NCI-H460 (cell line): ENCODE measurements at places on chromosomes 7 and 10.

DNA sequence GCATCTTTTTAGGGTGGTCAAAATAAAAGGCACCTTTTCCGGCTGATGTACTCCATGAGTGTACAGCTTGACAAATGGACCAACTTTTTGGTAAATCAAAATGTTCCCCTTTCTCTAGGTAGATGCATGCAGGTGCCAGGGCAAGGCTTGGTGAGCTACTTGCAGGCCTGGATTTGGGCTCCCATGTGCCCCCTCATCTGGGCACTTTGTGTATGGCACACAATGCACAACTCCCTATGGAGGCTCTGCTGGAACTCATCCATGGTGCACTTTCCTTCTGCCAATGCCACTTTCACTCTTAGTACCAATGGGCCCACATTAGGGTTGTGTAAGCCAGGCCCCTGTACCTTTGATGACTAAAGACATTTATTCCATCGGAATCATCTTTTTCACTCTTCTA lies 300.8 kb downstream of the SDHAF3 start:
- no peak for DNase-seq

GRCh38 chr7:40753455-40753854 lies 618.6 kb downstream of the SUGCT start:
- no peak for DNase-seq

GRCh38 chr7:76338298-76339084 lies 20.3 kb downstream of the YWHAG start:
- no peak for DNase-seq

- no peak for DNase-seq
Observed at GRCh38 chr7:116101704-116102103, 71.1 kb upstream of the TFEC start.

GRCh38 chr10:104323760-104324201 lies 14.5 kb downstream of the ITPRIP start:
- no peak for DNase-seq

DNA sequence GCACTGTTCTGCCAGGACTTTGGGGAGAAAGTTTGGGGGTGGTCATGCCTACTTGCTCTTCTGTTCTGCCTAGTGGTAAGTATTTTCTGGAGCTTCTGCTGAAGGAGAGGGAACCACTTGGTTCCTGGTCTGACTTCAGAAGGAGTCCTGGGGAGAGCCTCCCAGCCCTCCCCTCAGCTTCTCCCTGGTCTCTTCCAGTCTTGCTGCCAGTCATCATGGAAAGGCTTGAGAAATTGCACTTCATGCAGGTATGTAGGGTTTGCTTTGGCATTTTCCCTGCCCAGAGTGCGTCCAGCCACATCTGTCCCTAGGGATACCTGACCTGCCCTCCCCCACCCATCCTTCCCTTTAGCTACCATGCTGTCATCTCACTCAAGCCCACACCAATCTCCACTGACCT lies 11.1 kb upstream of the WBP1L start:
- DNase-seq: no peak

DNA sequence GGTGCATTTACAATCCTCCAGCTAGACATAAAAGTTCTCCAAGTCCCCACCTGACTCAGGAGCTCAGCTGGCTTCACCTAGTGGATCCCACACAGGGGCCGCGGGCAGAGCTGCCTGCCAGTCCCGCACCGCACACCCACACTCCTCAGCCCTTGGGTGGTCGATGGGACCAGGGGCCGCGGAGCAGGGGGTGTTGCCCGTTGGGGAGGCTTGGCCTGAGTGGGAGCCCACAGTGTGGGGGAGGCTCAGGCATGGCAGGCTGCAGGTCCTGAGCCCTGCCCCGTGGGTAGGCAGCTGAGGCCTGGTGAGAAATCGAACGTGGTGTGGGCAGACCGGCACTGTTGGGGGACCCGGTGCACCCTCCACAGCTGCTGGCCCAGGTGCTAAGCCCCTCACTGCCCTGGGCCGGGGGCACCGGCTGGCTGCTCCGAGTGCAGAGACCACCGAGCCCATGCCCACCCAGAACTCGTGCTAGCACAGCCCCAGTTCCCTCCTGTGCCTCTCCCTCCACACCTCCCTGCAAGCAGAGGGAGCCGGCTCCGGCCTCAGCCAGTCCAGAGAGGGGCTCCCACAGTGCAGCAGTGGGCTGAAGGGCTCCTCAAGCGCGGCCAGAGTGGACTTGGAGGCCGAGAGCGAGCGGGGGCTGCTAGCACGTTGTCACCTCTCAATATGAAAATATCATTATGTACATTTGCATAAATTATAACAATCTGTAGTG lies 16.6 kb downstream of the POLR1F start:
- DNase-seq: no peak
